ENCODE measurements at places on chromosomes 7 and 10.

- no peak for DNase-seq
These were observed 15.5 kb downstream of the ENTPD7 start for GRCh38 chr10:99674762-99675161.

DNA sequence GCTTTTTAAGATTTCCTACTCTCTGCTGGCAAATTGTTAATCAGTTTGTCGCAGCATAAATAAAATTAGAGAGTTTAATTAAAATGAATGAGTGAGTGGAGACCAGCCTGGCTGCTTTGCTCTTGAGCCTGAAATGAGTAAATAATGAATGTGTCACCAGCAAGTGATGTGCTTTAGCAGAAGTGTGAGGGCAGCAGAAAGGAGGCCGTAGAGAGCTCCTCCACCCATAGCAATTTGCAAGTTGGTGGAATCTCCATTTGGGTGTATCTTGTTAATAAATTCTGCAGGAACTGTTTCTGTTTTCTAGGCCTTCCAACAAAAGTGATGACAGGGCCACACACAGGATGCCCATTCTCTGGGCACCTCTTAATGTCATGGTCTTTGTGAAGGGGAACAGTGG lies 18.8 kb upstream of the ERCC6 start:
- DNase-seq, result no peak

DNA sequence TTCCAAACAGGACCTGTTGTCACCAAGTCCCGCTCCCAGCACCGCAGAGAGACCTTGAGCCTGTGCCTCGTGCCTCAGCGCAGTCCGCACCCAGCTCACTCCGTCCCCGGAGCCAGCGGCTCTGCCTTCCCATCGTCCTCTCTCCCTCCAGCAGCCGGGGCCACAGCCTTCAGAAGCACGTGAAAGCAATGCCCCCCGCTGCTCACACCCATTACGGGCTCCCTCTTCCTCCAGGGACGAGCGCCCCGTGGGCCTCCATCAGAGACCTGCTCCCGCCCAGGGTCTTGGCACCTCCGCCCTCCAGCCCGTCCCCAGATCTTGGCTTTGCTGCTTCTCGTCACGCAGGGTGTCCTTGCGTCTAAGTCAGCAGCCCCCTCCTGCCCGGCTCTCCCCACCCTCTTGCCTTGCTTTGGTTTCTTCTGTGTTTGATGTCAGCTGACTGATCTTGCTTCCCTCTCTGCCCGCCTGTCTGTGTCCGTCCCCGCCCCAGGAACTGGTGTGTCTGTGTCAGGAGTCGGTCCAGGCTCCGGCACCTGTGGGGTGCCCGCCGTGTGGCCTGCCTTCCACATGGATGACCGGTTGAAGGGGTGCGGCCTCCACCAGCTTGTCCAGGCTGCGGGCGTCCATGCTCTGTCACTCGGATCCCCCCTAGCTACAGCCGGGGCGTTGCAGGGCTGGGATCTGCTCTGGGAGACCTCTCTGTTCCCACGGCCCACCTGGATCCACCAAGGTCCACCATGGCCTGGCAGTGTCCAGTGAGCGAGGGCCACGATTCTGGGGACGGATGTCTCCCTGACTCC lies 61.9 kb downstream of the FOXL3 start:
- DNase-seq, result no peak

GRCh38 chr7:22002726-22003125 lies 57.0 kb upstream of the CDCA7L start:
- DNase-seq, result no peak

DNA sequence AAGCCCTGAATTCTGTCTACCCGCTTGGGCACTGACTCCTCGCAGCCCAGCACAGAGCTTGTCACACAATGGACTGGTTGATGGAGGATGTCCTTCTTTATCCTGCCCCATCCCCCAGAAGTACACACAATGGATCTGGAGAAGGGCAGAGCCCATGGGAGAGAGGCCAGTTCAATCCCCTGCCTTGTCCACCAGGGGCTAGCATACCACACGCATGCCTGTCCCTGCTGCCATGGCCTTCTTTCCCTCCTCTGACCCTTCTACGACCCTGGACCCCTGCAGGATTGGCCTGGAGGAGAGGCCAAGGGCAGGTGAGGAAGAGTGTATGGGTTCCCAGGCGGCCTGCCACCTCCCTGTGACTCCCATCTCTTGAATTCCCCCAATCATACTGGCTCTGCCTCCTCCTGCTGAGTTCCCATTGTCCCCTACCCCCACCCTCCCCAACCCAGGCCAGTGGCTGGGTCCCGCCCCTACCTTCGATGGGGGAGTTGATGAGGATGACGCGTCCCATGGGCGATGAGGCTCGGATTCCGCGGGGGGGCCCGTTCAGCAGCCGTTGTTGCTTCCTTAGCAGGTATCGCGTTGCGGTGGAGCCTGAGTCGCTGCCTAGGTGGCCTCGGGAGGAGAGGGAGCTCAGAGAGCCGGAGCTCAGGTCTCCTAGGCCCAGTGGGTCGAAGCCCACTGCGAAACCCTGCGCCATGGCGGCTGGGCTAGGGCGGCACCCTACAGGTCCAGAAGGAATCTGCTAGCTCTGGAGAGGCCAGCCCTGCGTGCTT lies 1.2 kb downstream of the PDZD7 start:
- DNase-seq, result no peak

DNA sequence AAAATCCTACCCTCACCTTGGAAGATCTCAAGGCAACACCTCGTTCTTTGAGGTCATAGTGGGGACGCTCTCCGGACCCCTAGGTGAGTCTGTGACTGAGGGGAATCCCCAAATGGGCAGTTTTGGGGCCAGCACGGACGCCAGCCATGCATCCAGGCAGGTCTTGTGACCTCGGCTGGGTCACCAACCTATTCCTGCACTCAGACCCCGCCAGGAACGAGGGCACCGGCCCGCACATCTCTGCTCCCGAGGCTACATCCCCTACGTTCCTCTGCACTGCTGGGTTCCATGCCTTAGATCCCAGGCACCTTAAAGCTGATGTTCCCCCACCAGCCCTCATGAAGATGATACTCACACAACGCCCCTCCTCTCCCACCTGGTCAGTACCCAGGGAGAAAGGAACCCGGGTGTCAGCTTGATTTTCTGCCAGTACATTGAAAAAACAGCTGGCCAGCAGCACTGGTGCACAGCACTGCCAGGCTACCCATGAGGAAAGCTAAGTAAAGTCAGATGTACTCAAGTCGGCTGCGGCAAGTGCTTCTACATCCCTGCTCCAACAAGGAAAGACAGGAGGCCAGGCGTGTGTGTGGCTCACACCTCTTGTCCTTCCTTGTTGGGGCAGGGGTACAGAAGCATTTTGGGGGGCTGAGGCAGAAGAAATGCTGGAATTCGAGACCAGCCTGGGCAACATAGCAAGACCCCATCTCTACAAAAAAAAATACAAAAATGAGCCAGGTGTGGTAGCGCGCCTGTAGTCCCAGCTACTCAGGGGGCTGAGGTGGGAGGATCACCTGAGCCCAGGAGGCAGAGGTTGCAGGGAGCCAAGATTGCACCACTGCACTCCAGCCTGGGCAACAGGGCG lies 48.1 kb downstream of the DIP2C start:
- DNase-seq, result no peak

GRCh38 chr10:28434063-28434462 lies 98.9 kb upstream of the WAC start:
- DNase-seq, result no peak

GRCh38 chr10:24893127-24893526 lies 59.3 kb downstream of the PRTFDC1 start:
- no peak for DNase-seq

DNA sequence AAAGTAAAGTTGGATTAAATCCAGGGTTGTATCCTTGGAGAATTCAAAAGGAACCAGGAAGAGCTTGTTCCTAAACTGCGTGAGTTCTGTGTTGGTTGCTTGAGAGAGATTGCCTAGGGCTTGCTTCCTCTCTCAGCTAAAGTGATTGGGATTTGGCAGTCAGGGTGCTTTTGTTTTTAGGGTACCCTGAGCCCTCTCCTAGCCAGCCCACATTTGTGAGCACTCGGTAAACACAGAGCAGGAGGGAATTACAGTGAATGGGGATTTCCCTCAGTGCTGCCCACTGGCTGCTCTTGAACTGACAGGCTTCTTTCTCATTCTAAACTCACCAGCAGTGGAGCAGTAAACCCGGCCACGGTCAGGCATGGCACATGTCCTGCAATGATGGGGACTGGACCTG lies 146.9 kb downstream of the TPST1 start:
- no peak for DNase-seq

GRCh38 chr10:29150010-29150409 lies 138.9 kb upstream of the LYZL1 start:
- DNase-seq, result no peak

DNA sequence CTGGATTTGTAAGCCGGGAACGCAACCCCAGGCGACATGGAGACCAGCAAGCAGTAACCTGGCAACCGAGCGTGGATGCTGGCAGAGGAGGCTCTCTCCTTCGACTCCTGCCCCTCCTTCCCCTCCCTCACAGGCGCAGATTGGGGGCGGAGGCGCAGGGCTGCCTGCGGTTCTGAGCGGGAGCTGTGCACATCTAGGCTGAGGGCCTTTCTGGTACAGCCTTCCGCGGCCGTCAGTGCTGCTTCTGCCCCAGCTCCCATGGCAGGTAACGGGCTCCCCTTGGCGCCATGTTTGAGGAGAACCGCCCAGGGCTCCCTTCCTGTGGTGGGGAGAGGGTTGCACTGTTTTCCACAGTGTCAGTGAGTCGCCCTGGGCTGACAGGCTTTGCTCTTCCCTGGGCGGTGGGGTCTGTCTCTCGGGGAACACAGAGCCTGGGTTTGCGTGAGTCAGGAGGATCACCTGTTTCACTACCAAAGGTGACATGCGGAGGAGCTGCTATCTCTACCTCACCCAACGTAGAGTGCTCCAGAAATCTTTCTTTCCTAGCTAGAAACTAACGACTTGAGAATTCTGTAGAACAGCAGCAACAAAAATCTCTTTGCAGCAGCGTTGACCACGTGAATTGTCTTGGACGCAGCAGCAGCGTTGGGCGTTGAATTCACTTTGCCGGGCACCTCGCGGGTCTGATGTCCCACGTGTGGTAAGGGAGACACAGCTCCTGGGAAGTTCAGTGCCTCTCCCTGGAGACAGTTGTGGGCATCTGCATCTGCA lies 154.8 kb upstream of the COBL start:
- no peak for DNase-seq

All from activated naive CD8-positive, alpha-beta T cell treated with anti-CD3 and anti-CD28 coated beads, Interleukin-2, amount 50 U/mL, for 16 hours (primary cell).